DMS53 (cell line): ENCODE measurements at places on chromosomes 3 and 15.

DNA sequence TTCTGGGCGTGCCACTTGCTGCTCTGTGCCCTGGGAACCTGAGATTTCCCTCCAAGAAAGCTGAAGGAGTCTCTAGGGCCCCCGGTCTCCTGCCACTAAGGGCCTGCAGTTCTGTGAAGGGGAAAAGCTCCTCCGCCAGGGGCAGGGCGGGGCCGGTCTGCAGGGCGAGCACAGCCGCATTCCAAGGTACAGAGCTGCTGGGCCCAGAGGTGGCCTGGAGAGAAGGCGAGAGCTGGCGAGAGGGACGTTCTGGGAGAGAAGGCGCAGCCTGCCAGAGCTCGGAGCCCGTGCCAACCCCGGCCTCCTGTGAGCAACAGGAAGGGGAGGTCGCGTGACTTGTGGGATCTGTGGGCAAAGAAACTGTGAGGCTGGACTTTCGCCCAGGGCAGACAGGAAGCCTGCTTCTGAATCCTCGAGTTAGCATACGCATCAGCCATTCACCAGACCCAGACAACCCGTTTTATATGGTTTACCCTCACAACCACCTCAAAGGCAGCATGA is 500.4 kb downstream of the SHQ1 start:
- DNase-seq = no peak

DNA sequence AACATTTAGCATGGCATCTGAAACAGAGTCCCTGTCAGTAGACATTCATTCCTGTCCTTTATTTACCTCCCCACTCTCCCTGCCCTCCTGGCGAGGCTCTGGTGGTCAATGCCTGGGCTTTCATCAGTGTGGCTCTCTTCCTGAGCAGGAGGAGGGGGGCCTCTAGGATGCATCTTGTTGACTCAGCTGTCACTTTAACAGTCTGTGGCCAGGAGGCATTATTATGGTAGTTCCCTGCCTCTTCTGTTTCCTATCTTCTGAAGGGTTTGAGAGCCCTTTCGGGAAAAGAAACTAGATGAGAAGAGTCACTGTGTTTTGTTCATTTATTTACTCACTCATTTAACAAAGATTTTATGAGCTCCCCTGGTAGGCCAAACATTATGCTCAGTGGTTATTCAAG is 2.4 kb upstream of the PPP1R14D start:
- DNase-seq = peak; percentile 94

- DNase-seq = no peak
Measured at GRCh38 chr15:74175271-74176191, 2.0 kb downstream of the ISLR start.

DNA sequence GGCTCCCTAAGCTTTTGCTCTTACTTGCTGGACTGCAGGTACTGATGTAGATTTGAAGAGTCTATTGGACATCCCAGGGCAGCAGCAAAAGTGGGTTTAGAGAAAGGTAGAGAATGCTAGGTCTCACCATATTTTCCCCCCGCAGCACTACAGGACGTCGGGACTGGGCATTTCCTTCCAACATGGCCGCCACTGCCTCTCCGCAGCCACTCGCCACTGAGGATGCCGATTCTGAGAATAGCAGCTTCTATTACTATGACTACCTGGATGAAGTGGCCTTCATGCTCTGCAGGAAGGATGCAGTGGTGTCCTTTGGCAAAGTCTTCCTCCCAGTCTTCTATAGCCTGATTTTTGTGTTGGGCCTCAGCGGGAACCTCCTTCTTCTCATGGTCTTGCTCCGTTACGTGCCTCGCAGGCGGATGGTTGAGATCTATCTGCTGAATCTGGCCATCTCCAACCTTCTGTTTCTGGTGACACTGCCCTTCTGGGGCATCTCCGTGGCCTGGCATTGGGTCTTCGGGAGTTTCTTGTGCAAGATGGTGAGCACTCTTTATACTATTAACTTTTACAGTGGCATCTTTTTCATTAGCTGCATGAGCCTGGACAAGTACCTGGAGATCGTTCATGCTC is 11.2 kb downstream of the CYP8B1 start:
- DNase-seq = no peak

DNA sequence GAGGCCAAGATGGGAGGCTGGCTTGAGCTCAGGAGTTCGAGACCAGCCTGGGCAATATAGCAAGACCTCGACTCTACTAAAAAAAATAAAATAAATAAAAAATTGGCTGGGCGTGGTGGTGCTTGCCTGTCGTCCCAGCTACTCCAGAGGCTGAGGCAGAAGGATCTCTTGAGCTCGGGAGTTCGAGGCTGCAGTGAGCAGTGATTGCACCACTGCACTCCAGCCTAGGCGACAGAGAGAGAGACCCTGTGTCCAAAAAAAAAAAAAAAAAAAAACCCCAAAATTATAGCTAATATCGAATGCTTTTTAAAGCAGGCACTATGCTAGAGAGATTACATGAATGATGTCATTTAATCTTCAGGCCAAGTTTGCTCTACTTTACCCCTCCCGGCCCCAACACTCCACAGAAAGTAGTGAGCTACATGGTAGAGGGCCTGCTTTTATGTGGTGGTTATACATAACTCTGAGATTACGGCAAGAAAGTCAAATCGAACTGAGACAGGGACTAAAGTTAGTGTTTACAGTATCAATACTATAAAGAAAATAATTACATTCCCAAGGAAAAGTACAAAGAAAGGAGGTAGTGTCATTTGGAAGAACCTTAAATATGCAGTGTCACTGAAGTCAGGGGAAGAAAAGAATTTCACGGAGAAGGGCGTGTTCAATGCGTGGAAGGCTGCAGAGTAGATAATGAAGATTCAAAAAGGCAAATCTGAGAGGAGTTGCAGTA is 1.1 kb downstream of the ADPGK start:
- DNase-seq = peak; percentile 28

DNA sequence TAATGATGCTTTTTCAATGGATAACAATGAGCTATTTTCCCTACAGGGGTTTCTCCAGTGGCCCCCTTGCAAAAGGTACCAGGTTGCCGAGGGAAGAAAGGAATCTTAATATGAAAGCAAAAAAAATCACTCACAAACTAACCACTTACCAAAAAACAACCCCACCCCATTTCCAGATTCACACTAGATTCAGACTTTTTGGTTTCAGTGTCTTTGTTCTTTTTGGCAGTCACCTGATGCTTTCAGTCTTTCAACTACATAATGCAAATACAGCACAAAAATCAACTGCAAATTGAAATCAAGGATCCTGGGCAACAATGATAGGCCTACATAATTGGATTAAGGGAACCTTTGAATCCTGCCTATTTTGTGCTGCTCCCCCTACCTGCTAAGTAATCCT is 71.1 kb upstream of the RAP2B start:
- DNase-seq = no peak

- no peak for DNase-seq
Measured at GRCh38 chr3:36635731-36636130, 128.6 kb downstream of the DCLK3 start.

GRCh38 chr3:133832802-133833144 is 27.2 kb downstream of the SRPRB start:
- no peak for DNase-seq

- DNase-seq = no peak
Measured at GRCh38 chr15:60124460-60125070, 120.5 kb downstream of the FOXB1 start.

GRCh38 chr3:2921452-2921851 is 188.7 kb downstream of the IL5RA start:
- no peak for DNase-seq

DNA sequence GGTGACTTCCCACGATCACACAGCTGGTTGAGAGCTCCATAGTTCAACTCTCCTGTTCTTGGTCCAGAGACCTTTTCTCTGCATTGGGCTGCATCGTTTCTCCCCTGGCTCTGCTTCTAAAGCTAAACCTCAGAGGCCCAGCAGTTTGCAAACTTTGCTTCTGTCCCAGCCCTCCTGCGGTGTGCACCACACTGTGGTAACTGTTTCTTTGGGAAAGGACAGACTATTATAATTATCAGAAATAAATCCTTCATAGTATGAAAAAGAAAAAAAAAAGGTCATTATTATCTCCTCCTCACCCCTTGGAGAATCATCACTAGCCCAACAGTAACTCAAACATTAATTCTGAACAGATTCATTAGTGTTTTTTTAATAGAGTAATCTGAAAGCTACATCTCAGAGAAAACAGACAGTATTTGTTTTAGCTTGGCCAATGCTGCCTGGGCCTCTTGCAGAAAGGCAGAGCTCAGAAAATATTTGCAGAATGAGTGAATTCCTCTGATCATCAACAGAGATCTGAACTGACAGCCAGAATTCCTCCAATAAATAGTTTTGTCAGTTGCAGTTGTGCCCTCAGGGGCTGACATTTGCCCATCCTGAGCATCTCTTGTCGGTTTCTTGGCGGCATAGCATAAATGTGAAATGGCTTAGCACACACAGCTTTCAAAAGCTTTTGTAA is 52.9 kb downstream of the BFSP2 start:
- no peak for DNase-seq

DNA sequence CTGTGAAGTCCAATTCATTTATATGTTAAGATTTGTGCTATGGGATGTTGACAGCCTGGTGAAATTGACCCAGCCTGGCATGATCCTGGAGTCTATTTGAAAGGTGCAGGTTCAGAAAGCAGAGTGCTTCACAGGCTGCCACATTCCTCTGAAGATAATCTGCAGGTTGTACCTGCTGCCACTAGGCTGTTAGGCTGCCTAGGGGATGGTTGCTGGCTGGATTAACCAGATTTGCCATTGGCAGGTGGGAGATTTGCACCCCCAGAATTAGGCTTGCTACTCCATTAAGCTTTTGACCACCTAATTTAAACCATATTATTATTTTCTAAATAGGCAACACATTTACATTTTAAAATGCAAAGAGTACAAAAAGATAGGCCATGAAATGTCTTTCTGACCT is 85.8 kb upstream of the RASGRP1 start:
- DNase-seq = peak; percentile 3

- DNase-seq = no peak
Measured at GRCh38 chr3:87501076-87501475, 224.7 kb upstream of the POU1F1 start.

DNA sequence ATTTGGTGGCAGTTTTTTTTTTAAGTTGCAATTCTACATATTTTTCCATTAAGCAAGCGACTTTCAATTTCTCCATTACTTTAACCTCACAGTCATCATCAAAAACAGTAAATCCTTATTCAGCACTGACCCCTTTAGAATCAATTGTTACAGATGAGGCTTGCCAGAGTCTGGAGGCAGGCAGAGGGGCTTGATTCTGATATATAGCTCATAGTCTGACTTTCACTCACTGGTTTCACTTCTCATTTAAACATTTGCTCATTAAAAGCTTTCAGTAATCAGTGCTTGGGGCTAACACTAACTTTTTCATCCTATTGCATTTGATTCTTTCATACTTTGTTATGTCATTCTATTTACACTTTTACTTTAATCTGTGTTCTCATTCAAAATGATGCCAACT is 88.4 kb downstream of the PYDC2 start:
- no peak for DNase-seq

GRCh38 chr15:30991255-30992235 is at the start of gene MTMR10:
Gene MTMR10 (minus strand): TSS chr15:30991628. CDS start chr15:30991506, 122 bp downstream.
- DNase-seq = peak; percentile 89

- DNase-seq = no peak
Measured at GRCh38 chr3:46365737-46366524, 4.8 kb upstream of the CCR5 start.

- no peak for DNase-seq
Measured at GRCh38 chr15:70416829-70417228, 319.1 kb upstream of the TLE3 start.

GRCh38 chr3:176579711-176580185 is 617.5 kb downstream of the TBL1XR1 start:
- DNase-seq = peak; percentile 22

DNA sequence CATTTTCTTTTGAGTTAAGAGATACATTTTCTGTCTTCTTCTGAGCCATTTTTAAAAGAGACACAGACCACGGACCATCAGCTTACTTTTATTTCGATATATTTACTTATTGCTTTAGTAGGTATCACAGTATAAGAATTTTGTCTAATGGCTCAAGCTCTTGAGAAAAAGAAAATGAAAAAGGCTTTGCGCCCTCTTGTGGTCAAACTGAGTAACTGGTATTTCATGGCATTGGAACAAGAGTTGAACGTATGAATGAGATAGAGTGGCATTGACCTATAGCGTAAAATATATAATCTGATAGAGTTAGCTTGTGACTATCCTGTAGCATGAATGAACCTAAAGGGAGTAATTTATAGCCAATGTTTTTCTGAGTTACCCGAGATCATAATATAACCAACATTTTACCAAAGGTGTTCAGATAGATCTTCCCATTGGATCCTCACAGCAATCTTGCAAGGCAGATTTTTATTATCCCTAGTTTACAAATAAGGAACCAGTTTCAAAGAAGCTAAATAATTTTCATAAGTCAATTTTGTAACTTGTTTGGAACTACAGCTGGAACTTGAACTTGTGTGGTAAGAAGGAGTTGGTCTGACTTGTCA is 154.6 kb downstream of the POLR2M start:
- peak; percentile 69 for DNase-seq

DNA sequence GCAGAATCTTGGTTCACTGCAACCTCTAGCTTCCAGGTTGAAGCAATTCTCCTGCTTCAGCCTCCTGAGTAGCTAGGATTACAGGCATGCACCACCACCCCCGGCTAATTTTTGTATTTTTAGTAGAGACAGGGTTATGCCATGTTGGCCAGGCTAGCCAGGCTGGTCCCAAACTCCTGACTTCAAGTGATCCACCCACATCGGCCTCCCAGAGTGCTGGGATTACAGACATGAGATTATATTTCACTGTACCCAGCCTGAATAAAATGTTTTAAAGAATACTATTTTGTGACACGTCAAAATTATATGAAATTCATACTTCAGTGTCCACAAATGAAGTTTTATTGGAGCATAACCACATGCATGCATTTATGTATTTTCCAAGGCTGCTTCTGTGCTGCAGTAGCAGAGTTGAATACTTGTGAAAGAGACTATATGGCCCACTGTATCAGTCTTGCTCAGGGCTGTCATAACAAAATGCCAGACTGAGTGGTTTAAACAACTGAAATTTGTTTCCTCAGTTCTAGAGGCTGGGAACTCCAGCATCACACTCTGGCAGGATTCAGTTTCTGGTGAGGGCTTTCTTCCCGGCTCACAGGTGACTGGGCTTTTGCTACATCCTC is 77.2 kb downstream of the PRTG start:
- no peak for DNase-seq

- no peak for DNase-seq
Measured at GRCh38 chr15:34056911-34057310, 17.9 kb upstream of the AVEN start.

- DNase-seq = peak; percentile 9
Measured at GRCh38 chr3:182165234-182165633, 453.5 kb downstream of the SOX2 start.

GRCh38 chr3:34277110-34277509 is 478.7 kb downstream of the PDCD6IP start:
- no peak for DNase-seq

DNA sequence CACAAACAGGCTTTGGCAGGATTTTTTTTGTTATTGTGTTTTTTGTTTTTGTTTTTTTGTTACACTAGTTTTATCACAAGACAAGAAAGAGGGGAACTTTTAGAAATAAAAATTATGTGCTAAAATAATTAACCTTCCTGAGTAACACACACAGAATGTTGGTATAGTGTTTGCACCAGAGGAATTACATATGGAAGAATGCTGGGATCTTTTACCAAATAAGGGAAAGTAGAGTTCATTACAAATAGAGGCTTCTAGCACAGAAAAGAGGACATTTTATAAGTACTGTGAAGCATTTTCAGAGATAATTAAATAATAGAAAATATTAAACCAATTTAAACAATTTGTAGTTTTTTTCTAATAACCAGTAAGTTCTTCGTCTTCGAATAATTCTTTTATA is 116.0 kb downstream of the IGF1R start:
- DNase-seq = no peak

- DNase-seq = peak; percentile 27
Measured at GRCh38 chr3:108879915-108880314, 57.3 kb downstream of the TRAT1 start.
